ENCODE measurements at places on chromosomes 7 and 10. TPM values are rescaled to one million over a fixed set of nuclear protein-coding genes. Genes with fewer than 3 reads are reported as not detected.

SOSTDC1 gene
- not detected for total RNA-seq

MOGAT3 gene
- total RNA-seq, result not detected

LRRD1 gene
- total RNA-seq, result 0.41 TPM

DENND11 gene
- total RNA-seq, result 10.2 TPM

CEP55 gene
- 2.7 TPM for total RNA-seq

PILRA gene
- 0.27 TPM for total RNA-seq

EMX2 gene
- 1.1 TPM for total RNA-seq

TLL2 gene
- total RNA-seq, result under 0.01 TPM

SLC16A12 gene
- 0.90 TPM for total RNA-seq

SPOCK2 gene
- total RNA-seq, result 0.36 TPM

PGAM2 gene
- not detected for total RNA-seq

NET1 gene
- total RNA-seq, result 33.9 TPM

DNA sequence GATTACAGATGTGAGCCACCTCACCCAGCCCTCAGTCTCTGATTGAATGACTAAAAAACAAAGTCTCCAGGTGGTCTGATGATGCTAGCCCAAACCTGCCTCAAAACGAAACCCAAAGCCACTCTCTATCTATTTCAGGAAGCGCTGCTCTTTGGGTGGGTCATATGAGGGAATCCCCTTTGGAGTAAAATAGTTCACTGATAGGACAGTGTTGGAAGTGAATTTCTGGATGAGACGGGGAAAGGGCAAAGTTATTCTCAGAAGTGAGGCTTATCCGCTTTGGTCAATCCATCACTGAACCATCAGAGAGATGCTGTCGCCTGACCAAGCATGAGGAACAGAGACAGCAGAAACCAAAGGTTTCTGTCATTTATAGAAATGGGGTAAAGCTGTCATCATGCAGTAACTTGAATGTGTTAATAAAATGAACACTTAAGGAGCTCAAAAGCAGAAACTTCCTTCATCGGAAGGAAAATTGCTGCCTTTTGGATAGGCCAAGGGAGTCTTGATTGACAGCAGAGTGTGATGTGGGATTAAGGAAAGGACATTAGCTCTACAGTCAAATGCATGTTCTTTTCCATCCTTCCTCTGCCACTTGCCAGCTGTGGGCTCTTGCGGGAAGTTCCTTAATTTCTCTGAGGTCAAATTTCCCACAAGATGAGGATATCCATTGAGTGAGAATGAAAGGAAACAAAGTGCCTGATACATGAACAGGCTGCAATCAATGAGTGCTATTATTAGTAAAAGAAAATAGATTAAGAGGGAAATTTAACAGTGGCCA lies 64.9 kb upstream of the C1QL3 start:
- DNase-seq, result no peak

GRCh38 chr7:39446546-39446945 lies 119.7 kb upstream of the YAE1 start:
- no peak for DNase-seq

- DNase-seq, result no peak
Observed at GRCh38 chr7:12178317-12178716, 32.8 kb upstream of the TMEM106B start.

DNA sequence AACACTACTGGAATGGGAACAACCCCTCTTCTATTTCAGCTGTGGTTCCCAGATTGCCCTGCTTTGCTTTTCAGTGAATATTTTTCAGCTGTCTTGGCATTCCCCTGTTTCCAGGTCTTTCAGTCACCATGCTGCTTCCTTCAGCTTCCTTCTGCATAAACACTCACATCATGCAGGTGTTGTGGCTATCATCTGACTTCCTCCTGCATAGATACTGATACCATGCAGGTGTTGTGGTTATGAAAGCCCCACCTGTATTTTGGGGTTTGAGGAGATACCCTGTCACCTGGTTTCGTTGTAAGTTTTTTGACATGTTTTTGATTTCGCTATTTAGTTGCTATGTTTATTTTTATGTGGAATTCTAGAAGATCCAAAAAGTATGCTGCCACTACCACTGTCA lies 71.5 kb downstream of the SLC35B4 start:
- no peak for DNase-seq

DNA sequence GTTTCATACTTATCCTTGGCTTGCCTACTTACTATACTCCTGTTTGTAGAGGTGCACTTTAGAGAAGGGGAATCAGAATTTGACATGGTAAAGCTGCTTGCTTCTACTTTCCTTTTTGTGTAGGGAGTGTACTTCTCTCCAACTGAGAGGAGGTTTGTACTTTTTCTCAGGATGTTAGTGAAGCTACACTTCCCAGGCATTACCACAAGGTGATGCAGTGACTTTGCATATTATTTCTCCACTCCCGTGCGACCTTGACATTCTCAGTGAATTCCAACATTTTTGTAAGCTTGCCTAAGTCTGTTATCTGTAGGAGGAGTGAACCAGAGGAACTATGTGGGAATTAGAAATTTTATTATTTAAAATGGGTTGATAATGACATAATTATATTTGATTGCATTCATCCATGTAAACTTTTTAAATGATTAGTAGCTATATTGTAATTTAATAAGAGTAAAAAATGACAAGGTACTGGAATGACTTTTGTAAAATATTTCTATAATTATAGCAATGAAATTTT lies 5.2 kb downstream of the TAX1BP1 start:
- DNase-seq, result peak; percentile 88

DNA sequence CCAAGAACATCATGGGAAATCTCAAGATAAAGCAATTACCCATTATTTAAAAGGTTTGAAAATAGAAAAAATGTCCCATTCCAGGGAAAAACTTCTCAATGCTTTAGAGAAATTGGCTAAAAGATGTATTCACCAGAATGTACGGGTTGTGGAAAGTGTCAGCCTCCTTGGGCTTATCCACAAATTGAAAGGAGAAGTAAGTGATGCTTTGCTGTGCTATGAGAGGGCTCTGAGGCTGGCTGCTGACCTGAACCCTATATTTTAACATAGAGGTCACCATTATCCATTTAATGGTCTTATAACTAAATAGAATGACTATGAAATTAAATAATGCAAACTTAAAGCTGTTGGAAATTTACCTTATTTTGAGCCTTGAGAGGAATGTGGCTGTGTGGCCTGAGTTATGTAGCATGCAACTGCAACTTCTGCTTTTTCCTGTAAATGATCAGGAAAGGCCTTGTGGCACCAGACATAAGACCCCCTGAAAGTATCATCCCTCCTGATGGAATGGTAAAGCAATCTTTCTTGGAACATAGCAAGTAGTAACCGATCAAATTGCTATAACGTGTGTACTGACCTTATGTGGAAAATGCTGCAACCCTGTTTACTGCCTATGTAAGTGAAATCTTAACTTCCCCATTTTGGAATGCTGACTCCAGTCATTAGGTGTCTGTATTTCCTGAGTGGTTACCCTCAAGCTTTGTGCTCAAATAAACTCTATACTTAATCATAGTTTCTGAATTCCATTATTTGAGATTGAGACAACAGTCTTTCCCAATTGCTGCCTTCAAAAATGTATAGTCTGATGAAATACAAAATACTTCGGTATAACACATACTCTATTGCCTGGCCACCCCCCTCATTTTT lies 6.9 kb downstream of the IFIT1B start:
- no peak for DNase-seq

DNA sequence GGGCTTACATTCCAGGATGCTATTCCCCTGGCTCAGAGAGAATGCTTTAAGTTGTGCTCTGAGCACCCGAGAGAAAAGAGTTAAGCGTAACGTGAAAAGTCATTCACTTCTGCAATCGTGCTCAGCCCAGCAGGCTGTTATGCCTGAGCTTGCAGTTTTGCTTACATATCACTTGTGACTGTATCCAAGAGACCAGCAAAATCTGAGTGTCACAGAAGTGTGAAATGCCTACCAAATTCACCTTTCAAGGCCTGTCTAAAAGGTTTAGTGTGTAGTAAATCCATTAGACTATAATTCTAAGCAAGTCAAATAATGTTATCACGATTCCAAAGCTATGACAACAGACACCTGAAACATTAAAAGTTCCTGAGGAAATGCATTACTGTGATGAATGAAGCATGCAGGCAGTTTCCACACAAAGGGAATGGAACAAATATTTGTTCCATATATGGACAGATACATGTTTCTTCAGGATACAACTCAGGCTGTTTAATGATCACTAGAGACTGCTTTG lies 20.1 kb downstream of the ITGB1 start:
- no peak for DNase-seq

- peak; percentile 10 for DNase-seq
Observed at GRCh38 chr10:93758891-93759410, 1.2 kb downstream of the LGI1 start.

- no peak for DNase-seq
Observed at GRCh38 chr10:23406409-23406808, 32.5 kb upstream of the OTUD1 start.

- peak; percentile 49 for DNase-seq
Observed at GRCh38 chr7:111090846-111091245, at the start of gene LRRN3. Gene LRRN3, plus strand, starts transcription at chr7:111091127. Its CDS starts 31,646 bp downstream, at chr7:111122773.

DNA sequence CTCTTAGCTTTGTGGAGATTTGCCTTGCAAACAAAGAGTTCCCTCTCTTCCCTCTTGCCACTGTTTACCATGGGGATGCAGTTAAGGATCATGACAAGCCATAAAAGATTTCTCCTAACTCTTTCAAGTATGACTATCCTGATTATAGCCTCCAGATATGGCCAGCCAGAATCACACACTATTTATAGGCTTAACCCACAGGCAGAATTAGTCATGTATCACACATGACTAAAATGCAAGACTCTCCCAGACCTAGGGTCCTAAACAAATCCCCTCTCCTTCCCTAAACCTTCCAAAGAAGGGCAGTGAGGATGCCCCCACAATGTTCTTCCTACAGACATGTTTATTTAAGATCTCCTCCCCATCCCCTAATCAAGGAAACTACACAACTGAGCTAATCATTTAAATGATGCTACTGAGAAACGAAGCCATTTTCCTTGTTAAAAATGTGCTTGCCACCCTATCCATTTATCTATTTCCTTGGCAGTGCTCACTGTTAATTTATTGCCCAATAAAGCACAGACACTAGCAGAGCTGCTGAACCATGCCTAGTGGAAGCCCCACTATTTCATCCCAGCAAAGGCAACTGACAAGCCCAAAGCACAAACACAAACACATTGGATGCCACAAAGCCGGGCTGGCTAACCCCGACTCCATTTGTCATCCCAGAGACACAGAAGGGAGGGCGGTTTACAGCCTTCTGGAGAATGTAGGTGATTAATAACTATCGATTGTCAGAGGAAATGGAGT lies 363.4 kb downstream of the KCNMA1 start:
- DNase-seq, result no peak

GRCh38 chr10:127215866-127216265 lies 19.5 kb upstream of the INSYN2A start:
- DNase-seq, result no peak

- DNase-seq, result peak; percentile 65
Observed at GRCh38 chr7:66013938-66014337, 31.9 kb upstream of the GUSB start.

DNA sequence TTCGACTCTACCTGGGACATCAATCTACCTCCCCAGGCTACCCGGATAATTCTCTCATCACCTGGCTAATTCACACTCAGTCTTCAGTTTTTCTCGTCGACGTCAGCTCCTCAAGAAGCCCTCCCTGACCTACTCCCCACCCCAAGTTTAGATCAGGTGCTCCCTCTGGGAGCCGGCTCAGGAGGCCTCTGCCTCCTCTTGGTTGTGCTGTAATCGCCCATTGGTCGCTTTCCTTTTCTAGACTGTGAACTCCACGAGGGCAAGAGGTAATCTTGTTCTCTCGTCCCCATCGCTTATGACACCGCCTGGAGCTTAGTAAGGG lies 461 bp upstream of the WIPF3 start:
- no peak for DNase-seq

- peak; percentile 17 for DNase-seq
Observed at GRCh38 chr10:70668454-70668970, 3.8 kb upstream of the ADAMTS14 start.

GRCh38 chr10:28768227-28768626 lies 90.9 kb downstream of the BAMBI start:
- no peak for DNase-seq

DNA sequence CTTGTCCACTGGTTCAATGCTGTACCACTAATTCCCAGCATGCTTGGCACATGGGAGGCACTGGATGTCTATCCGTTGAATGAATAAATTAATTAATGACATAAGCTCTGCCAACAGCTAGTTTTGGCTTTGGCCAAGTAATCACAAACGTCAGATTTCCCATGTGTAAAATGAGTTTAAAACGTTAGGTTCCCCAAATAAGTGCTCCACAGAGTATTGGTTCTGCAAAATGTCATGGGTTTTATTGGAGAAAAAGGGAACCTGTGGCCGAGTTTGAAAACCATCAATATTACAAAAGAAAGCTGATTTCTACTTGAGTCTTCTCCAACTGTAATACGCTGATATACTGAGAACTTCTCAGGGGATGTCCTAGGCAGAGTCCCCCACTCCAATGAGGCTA lies 23.2 kb downstream of the ELMO1 start:
- DNase-seq, result no peak

- no peak for DNase-seq
Observed at GRCh38 chr7:69608878-69609277, 10.6 kb downstream of the AUTS2 start.

- no peak for DNase-seq
Observed at GRCh38 chr7:39086638-39087360, 109.1 kb downstream of the POU6F2 start.

- no peak for DNase-seq
Observed at GRCh38 chr7:147911201-147911601, 679.4 kb upstream of the C7orf33 start.

DNA sequence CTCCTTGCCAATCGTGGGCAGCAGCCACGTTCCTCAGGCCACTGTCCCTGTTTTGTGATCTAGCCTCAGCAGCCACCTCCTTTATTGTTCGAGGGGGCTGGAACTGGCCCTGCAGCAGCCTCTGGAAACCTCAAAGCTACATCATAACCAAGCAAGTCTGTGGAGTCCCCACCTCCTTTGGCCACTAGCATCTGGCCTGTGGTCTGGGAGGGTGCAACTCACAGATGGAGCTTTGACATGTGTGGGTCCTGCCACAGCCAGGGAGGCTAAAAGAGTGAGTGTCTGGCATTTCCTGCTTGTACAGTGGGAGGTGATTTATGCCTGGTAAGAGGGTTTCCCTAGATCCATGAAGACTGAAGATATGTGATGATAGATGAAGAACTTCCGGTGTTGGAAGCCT lies 32.3 kb upstream of the NUB1 start:
- peak; percentile 57 for DNase-seq
